IgD-negative memory B cell (primary cell): ENCODE measurements at places on chromosomes 3 and 15. TPM values are rescaled to one million over a fixed set of nuclear protein-coding genes. Genes with fewer than 3 reads are reported as not detected.

Gene ULK4
- 5.6 TPM for polyA plus RNA-seq

Gene TLR9
- polyA plus RNA-seq, result 10.4 TPM

Gene TMEM45A
- polyA plus RNA-seq, result 0.14 TPM

Gene HDC
- polyA plus RNA-seq, result not detected

Gene CHRNA3
- polyA plus RNA-seq, result not detected

Gene SAMD7
- not detected for polyA plus RNA-seq

Gene SLC12A8
- polyA plus RNA-seq, result not detected

Gene IMPG2
- polyA plus RNA-seq, result 0.05 TPM

Gene FBXW12
- polyA plus RNA-seq, result not detected

Gene FRMD5
- 0.30 TPM for polyA plus RNA-seq

Gene SCAPER
- polyA plus RNA-seq, result 25.6 TPM

Gene SEMA3B
- polyA plus RNA-seq, result not detected

Gene CHRNA5
- 0.95 TPM for polyA plus RNA-seq

Gene C3orf22
- not detected for polyA plus RNA-seq

Gene P2RY14
- polyA plus RNA-seq, result 4.8 TPM

Gene BCL2A1
- 75.8 TPM for polyA plus RNA-seq

Gene MTHFS
- polyA plus RNA-seq, result 61.3 TPM

Gene TEX55
- polyA plus RNA-seq, result not detected
